ENCODE measurements at places on chromosomes 1 and 21.

DNA sequence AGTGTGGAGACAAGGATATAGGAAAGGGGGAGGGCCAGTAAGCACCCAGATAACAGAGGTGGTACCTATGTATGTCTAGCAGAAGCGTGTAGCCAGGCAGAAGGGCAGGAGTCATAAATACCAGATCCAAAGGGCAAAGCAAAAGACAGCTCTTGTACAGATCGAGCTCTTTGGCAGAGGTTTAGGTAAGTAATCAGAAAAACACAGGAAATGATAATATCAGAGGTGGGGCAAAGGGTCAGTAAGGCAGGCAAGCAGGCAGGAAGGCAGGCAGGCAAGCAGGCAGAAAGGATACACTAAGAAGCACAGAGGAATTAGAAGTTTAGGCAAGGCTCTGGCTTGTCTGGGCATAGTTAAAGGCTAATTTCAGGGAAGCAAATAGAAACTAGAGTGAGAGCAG lies 22.7 kb upstream of the SLFNL1 start:
- DNase-seq, result no peak

DNA sequence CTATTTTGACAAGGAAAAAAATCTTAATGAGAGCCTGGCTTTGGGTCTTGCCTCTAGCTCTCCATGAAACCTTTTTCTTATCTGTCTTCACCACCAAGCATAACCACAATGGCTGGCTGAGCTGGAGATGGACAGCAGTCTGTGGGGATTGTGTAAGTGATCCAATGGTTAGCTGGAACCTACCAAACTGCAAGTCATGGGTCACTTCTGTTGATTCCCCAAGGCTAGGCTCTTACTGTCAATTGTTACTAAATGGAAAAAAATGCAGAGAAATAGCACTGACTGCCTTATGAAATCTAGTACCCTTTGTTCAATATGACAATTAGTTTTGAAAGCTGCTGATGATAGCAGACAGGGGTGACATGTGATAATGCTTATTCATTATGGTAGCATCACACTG lies 359.0 kb downstream of the ST6GALNAC3 start:
- DNase-seq, result no peak

DNA sequence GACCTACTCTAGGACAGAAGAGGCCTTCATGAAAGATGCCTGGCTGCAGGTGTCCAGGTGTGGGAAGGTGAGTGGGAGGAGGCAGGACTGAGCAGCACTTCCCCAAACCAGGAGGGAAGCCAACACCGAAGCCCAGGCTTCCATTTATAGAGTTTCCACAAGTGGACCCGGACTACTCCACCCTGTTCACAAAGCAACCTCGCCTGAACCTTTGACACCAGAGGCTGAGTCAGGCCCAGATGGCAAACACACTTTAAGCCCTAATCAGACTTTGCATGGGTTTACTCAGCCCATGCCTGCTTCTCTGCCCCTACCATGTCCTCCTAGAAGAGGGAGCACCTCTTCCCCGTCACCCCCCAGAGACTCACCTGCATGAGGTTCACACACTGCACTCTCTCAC lies 14.0 kb downstream of the PRR9 start:
- no peak for DNase-seq

- DNase-seq, result no peak
Observed at GRCh38 chr1:150976879-150977694, 2.5 kb upstream of the CERS2 start.

DNA sequence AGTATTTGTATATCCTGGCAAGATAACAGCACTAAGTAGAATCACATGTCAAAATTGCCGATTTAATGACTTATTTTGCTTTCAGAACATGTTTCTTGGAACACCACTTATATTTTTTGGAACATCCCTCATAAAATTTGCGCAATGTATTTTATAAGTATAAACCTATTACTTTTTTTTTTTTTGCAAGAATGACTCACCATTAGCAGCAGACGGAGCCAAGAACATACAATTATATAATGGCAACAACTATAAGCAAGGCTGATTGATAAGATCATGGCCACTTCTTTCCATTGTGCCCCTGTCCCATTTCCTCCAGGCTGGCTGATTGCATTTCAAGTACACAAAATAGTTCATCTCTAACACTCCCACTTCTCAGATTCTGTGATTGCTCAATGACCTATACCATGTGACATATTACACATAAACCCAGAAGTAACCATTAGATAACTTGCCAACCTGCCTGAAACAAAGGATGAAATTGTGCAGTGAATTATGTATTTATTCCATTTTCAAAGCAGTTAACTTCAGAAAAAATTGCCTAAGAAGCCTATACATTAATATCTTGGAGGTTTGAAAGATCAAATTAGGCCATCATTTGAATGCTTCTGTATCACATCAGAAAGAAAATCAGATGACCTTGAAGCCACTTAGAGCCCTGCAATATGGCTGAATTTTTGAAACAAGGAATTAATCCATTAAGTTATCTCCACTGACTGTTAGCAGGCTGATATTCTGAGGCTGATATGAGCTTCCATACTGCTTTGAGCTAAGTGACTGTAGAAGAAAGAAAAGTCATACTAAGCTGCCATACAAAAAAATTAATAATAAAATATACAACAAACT lies 77.8 kb upstream of the PRMT6 start:
- peak; percentile 22 for DNase-seq
